ENCODE measurements at places on chromosomes 1 and 21.
A peak's percentile ranks its signal among the peaks of the same experiment; 100 is the strongest.

DNA sequence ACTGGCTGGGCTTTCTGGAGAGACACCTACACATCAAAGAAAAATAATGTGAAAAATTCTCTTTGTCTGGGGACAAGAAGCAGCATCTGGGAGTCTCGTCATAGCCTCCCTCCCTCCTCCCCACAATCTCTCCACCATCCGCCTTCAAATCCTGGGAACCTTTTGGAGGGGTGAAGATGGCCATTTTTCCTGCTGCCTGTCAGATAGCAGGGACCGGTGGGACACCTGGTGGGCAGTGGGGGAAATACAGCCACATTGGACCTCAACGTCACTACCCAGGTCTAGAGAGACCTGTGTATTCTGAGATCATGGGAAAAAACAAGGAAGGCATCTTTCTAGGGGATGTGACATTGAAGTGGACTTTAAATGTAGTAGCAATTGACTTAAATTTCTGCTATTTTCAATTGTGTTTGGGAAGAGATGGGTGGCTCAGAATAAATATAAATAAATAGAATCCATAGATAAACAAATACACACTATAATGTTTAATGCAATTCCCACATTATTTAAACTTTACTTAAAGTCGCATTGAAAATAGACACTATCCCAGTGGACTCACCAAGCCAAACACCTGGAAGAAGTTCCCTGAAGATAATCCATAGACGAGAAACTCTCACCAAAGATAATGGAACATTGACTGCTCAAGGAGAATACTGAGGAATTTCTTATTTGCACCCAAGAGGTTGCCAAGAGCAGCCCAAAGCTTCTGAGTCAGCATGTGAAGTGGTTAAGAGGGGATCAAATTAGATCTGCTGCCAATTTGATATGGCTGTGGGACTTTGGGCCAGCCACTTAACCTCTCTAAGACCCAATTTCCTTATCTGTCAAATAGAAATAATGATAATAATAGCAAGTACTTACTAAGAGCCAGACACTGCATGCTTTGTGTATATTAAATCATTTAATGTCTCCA is 147.6 kb upstream of the CAMK1G start:
- DNase-seq, result peak; percentile 15

DNA sequence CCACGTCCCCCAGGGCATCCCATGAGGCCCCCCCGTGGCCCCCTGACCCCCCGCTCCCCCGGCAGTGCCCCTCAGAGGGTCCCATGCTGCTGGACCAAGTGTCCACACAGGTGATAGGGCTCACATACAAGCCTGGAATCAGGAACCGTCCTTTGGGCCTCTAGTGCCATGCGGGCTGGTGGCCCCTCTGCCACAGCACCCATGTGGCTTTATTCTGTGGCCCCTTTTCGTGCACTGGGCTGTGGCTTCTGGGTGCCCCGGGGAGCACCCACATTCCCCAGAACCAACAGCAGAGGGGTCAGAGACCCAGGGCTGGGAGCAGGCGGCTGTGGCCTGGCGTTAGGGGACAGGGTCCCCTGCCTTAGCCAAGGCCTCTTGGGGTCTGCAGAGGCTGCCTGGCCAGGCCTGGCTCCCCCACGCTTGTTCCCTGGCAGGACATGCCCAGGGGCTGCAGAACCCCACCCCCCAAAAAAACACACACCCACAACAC is 31.7 kb downstream of the SLC19A1 start:
- no peak for DNase-seq

DNA sequence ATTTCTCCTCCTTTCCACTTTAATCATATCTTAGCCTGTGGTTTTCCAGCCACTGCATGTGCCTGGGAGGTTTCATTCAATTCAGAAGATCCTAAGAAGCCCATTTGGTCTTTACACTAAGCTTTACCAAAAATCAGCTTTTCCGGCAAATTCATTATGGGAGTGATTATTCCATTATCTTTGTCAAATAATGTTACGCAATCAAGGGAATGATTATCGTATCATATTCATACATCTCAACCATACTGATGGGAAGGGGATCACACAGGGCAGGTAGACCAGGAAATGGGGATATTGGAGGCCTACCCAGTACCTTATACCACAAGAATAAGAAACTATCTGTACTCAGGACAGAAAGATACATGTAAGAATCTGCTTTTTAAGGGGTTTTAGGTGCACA is 440.5 kb downstream of the GPATCH2 start:
- no peak for DNase-seq

DNA sequence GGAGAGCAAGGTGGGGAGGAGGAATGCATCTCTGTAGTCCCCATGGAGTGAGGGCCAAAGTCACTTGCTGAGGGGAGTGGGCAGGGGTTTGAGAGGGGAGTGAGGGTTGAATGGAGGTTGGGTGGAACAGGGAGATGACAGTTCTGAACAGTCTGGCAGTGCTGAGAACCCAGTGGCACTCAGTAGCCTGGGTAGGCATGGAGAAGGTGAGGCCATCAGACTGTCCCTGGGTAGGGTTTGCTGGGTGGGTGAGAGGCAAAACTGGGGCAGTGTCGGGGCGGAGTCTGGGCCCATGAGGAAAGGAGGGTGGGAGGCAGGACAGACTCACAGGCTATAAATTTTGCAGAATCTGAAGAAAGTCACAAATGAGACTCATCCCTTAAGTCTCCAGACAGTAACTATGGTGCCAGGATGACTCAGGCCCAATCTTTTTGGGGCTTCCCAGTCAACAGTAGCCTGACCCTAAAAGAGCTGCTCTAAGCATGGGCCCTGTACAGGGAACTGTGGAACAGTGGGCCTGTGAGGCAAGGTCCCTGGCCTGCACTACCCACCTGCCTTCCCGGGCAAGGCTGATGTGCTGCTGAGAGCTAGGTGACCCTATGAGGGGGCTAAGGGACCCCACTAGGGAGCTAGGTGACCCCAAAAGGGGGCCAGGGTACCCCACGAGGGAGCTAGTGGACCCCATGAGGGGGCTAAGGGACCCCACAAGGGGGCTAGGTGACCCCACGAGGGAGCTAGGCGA is 51.0 kb upstream of the DMRTB1 start:
- no peak for DNase-seq

- DNase-seq, result no peak
These were observed 80.3 kb downstream of the OSBPL9 start for GRCh38 chr1:51697166-51697565.

GRCh38 chr1:1280782-1281481 is 696 bp downstream of the SCNN1D start:
- DNase-seq, result no peak

GRCh38 chr1:155313261-155313660 is 4.6 kb downstream of the FDPS start:
- DNase-seq, result no peak

- DNase-seq, result peak; percentile 8
These were observed 19.7 kb downstream of the FGGY start for GRCh38 chr1:59316497-59317128.

DNA sequence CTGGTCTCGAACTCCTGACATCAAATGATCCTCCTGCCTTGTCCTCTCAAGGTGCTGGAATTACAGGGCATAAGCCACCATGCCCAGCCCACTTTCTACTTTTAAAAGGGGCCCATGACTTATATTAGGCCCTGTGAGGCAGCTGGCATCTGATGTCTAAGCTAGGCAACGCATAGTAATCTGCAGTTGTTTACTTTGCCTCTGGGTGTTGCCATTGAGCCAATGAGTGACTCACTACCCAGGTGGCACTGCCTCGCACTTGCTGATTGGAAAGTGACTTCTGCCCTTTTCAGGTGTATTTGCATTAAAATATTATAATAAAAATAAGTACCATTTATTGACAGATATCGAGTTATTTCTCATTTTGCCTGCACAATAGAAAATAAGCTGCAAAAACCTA is 84.9 kb downstream of the KIF14 start:
- peak; percentile 35 for DNase-seq

GRCh38 chr1:213414911-213415310 is 363.9 kb downstream of the RPS6KC1 start:
- no peak for DNase-seq

GRCh38 chr1:3651930-3652547 is at the start of gene TP73:
Gene TP73 (plus strand): TSS chr1:3652516. CDS start chr1:3682366, 29,850 bp downstream.
- DNase-seq, result no peak

- DNase-seq, result no peak
These were observed 27.8 kb downstream of the SLC19A1 start for GRCh38 chr21:45514311-45515021.

- DNase-seq, result no peak
These were observed 6.6 kb downstream of the SPATA21 start for GRCh38 chr1:16430606-16431005.

DNA sequence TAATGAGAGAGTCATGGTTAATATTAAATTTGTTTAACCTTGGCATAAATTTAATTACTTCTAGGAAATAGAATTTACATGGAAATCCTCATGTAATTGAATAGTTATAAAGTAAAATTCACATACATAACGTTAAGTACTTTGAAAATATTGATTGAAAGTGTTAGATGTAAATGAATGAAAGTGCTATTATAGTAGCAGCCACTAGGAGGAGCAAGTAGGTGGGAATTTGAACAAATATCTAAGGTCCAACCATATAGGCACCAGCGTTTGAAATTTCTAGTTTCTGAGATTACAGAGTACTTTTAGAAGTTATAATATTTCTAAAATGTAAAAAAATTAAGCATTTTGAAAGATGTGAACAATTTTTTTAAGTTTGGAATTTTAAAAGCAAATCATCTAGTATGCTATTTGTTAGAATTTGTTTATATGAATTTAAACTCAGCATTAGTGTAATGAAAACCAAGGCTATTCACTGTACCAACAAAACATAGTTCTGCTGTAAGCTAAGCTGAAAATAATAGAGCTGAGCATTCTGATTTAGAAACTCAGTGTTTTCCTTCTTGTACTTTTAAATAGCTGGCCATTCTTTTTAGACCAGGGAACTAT is 3.3 kb downstream of the B3GALT2 start:
- DNase-seq, result peak; percentile 71

DNA sequence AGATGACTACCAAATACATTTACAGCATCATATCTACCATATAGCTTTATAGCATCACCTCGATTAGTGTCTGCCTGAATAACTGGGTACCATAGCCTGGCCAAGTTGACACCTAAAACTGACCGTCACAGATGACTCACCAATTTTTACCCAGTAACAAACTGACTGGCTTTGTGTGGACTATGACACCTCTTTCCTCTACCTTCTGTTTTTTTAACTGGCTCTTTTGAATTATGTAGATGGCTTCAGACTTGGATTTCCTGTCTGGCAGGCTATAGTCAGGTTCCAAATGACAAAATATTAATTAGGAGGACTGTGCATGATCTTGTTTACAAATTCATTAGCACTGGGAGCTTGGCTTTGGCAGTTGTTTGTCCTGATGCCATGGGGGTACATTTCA is 360.3 kb downstream of the TGFB2 start:
- no peak for DNase-seq

All from Kasumi-1 (cell line).